Bronchial epithelial cell (primary cell): ENCODE measurements at places on chromosomes 2 and 18. TPM values are rescaled to one million over a fixed set of nuclear protein-coding genes. Genes with fewer than 3 reads are reported as not detected.

The ASIC4 gene
- under 0.01 and 0.53 TPM in 2 replicates for total RNA-seq

The HOXD13 gene
- not detected in 2 replicates for total RNA-seq

The CAPN13 gene
- under 0.01 TPM in 1 of 2 replicates, not detected in the other for total RNA-seq

The CD8B gene
- not detected in 2 replicates for total RNA-seq

The PREPL gene
- total RNA-seq = 23.7 and 42.2 TPM in 2 replicates

The SH2D6 gene
- total RNA-seq = 0.13 TPM in 1 of 2 replicates, not detected in the other

The INO80D gene
- total RNA-seq = 7.6 and 7.7 TPM in 2 replicates

The FAM161A gene
- total RNA-seq = 0.53 and 0.90 TPM in 2 replicates
